ENCODE measurements at places on chromosomes 7 and 10.

DNA sequence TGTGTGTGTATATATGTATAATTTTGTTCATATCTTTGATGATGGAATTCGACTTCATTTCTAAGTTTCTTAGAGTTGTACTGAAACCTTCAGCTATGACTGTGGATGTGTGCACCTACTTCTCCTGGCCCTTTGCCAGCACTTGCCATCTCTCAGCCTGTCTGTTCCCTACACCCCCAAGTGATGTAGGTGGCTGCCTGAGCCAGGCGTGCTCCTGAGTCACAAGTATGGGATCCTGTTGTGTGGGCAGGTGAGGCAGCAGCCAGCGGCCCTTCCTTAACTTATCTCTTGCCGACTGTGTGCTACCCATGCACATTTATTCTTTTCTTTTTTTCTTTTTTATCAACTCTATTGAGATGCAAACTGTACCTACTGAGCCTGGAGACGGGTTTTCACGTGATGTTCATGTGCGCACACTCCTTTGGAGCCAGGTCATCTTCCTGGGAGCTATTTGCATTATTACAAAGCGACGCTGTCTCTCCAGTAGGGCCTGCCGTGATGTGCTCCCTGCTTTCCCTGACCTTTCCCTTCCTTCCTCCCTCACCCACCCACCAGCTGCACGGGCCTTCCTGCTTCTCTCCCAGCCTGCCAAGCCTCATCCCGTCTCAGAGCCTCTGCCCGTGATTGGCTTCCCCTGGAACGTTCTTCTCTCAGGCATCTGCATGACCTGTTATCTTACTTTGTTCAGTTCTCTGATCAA, 31.3 kb upstream of the GALNT11 start:
- no peak for DNase-seq

- DNase-seq: no peak
Measured at GRCh38 chr10:68501691-68502090, 25.6 kb downstream of the SLC25A16 start.

- DNase-seq: no peak
Measured at GRCh38 chr10:90288391-90288933, 569.4 kb downstream of the HTR7 start.

DNA sequence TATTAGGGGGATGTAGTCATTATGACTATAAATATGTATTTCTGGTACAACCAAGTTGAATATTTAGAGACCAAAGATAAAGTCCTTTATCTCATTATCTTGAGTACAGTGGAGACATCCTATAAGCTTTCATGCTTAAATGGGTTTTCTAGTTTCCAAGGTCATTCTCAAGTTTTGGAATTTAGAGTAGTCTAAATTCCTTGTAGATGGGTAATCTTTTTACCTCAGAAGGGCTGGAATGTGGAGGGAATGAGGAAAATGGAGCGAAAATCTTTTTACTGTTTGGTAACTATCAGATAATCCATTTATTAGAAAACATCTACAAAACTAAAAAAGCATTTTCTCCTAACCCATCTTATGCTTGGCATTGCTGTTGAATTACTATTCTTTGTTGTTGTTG, 181.3 kb downstream of the RNF133 start:
- DNase-seq: no peak

DNA sequence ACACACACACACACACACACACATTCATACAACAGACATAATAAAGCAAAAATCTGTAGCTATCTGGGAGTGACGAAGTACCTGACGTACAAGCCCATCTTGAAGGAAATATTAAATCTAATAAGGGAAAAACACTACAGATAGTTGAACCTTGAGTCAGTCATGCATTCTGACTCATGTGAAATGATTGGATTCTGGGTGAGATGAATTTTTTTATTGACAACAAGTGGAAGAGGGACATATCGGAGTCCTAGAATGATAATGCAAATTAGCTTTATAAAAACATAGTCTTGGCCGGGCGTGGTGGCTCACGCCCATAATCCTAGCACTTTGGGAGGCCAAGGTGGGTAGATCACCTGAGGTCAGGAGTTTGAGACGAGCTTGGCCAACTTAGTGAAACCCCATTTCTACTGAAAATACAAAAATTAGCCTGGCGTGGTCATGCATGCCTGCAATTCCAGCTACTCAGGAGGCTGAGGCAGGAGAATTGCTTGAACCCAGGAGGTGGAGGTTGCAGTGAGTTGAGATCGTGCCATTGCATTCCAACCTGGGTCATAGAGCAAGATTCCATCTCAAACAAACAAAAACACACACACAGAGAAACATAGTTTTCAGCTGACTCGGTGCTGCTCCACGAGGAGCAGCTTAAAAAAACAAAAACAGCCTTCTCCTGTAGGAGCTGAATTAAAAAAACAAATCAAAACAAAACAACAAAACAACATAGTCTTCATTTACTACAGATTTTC, 154.4 kb upstream of the MKLN1 start:
- DNase-seq: no peak

DNA sequence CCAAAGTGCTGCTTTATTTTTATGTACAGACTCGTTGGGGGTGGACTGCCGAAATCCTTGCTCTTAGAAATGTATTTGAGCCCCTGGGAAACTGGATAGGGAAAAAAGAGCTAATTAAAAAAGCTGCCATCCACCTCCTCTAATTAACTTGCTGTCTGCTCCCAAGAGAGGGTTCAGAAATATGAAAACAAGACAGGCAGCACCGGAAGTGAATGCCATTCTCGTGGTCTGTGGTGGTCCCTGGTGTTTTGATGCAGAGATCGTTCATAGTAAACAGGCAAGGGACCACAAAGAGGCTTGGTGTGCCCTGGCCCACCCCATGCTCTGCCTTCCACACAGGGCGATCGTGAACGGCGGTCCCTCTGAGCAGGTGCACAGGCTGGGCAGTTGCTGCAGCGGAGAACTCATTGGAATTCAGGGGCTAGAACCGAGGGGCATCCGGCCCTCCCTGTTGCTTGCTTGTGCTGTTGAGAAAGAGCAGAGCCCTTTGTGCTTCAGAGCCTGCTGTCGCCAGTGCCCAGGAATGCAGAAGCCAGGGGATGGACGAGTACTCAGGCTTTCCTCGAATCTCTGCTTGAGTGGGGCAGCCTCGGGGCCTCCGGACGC, 79.1 kb upstream of the BTBD16 start:
- no peak for DNase-seq

- DNase-seq: no peak
Measured at GRCh38 chr7:121755286-121755685, 117.7 kb upstream of the PTPRZ1 start.

GRCh38 chr10:24344695-24345463, 135.9 kb downstream of the KIAA1217 start:
- DNase-seq: no peak

Measured in DMS79 (cell line).